ENCODE measurements at places on chromosomes 6 and 20. TPM values are rescaled to one million over a fixed set of nuclear protein-coding genes. Genes with fewer than 3 reads are reported as not detected.

SAYSD1 gene
- 8.9 TPM for total RNA-seq

GPX5 gene
- not detected for total RNA-seq

BPIFB2 gene
- total RNA-seq, result 2.0 TPM

DDX43 gene
- 0.56 TPM for total RNA-seq

MAFB gene
- total RNA-seq, result 55.9 TPM

OR2J3 gene
- not detected for total RNA-seq

FRK gene
- 7.8 TPM for total RNA-seq

TULP1 gene
- total RNA-seq, result not detected

FOXQ1 gene
- total RNA-seq, result 10.0 TPM

C6orf163 gene
- 1.1 TPM for total RNA-seq

CRISP3 gene
- total RNA-seq, result 8.1 TPM

LHFPL5 gene
- total RNA-seq, result not detected

PGC gene
- not detected for total RNA-seq

DDO gene
- total RNA-seq, result 0.08 TPM

DUSP22 gene
- total RNA-seq, result 40.1 TPM

RNF39 gene
- total RNA-seq, result 2.6 TPM
